ENCODE measurements at places on chromosomes 16 and 17.
A peak's percentile ranks its signal among the peaks of the same experiment; 100 is the strongest.

- no peak for DNase-seq
Observed at GRCh38 chr17:8572764-8573163, 57.8 kb downstream of the MYH10 start.

DNA sequence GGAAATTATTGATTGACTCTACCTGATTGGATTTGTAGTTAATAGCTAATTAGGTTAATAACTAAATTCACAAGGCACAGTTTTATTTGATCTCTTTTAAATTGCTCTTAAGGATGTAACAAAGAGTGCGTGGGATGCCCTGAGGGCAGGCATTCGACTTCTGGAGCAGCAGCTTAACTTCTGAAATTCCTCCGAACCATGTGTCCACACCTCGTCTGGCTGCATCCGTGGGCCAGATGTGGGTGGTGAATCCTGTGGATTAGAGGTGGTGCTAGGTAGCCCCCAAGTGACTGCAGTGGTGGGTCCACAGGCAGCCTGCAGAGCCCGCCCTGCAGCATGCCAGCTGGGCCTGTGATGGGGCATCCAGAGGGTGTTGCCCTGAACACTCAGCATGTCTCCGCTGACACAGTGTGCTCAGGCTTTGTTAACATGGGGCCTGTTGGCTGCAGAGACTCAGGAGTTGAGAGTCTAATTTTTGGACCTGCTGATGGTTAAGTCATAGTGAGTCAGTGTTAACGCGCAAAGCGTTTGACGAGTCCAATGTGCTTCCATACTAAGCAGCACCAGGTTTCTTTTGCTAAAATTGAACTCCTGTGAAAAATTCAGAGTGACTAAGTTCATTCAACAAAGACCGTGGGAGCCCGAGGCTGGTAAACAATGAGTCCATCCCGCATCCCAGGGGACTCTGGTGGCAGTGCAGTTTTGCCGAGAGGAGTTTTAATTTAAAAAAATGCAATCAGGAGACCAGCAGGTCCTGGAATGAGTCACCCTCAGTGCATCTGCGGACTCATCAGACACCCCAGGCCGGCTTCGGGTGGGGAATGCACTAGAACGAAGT, 3.8 kb upstream of the NPB start:
- DNase-seq: peak; percentile 56

- DNase-seq: no peak
Observed at GRCh38 chr16:23668873-23669272, 9.8 kb upstream of the PLK1 start.

GRCh38 chr16:27228621-27229501, 25.5 kb downstream of the KDM8 start:
- no peak for DNase-seq

DNA sequence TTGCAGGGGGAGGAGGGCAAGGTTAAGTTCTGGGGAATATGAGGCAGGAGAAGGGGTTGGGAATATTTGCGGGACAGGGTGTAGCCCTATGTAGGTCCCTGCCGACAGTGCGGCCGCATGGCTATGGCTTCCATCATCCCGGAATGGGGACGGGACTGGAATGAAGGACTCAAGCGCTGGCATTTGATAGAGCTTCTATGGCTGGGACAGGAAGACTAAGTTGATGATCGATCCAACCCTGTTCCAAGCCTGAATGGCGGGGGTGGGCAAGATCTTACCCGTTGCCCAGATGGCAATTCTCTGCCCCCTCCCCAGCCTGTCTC, 47.1 kb downstream of the SRCIN1 start:
- DNase-seq: no peak

DNA sequence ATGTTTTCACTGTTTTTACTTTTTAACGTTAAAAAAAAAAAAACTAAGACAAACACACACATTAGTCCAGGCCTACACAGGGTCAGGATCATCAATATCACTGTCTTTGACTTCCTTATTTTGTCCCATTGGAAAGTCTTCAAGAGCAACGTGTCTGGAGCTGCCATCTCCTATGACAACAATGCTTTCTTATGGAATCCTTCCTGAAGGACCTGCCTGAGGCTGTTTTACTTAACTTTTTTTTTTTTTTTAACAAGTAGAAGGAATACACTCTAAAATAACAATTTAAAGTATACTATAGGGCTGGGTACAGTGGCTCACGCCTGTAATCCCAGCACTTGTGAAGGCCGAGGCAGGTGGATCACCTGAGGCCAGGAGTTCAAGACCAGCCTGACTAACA, 71.8 kb upstream of the BCAR1 start:
- DNase-seq: no peak

DNA sequence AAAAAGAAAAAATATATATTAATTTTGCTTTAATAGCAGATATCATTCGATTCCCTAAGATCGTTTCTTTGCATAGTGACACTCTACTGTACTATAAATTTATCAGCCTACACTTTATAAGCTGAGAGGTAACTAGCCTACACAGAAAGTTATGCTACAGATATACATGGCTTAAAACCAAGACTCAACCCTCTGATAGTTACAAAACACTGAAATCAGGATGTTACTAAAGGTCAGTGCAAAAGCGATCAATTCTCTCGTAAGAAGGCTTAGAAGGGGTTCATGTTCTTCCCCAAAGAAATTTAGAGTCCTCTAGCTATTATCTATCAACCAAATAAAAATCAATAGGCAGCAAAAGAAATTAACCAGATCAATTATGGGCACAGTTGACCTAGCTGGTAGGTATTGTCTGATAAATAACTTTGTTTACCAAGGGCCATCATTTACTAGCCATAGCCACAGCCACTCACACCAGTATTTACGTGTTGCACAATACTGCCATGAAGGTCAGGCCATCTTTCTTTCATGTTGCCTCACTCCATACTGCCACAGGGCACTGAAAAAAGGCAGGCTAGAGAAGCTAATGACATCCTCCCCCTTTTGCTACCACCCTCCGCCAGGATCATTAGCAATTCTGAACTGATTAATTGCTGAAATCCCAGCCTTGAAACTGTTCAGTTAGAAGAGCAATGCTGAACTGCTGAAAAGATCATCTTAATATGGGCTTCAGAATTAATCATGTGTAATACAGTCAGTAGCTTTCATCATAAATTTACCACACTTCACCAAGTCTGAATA, 43.7 kb downstream of the RND2 start:
- no peak for DNase-seq

DNA sequence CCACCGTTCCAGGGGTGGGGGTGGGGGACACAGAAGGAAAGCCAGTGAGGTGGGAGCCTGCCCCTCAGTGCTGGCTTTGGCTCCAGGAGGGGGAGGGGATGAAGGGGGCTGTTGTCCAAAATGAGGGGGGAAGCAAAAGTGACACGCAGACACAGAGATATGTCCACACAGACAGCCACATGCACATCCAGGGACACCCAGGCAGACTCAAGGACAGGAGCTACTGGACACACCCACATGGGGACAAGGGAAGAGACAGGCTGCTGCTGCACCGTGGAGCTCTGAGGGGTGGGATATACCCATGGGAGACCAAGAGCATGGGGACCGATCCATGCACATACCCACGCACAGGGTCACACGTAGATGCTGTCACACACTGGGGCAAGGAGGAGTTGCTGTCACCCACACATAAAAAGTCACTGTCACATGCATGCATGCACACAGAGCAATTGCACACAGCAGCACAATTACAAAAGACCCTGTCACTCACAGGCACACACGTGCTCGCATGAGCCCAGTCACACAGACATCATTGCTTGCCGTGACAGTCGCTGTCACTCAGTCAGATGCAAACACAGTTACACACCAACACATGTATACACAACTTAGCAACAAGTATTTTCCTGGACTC, 1.3 kb downstream of the THRA start:
- DNase-seq: no peak

- no peak for DNase-seq
Observed at GRCh38 chr17:20260268-20260667, 207.1 kb downstream of the LGALS9B start.

GRCh38 chr17:4938069-4938491, 1.8 kb downstream of the SLC25A11 start:
- no peak for DNase-seq

- no peak for DNase-seq
Observed at GRCh38 chr17:77827039-77827438, 131.5 kb upstream of the TNRC6C start.

- no peak for DNase-seq
Observed at GRCh38 chr17:79702034-79702433, 28.7 kb upstream of the ENPP7 start.

DNA sequence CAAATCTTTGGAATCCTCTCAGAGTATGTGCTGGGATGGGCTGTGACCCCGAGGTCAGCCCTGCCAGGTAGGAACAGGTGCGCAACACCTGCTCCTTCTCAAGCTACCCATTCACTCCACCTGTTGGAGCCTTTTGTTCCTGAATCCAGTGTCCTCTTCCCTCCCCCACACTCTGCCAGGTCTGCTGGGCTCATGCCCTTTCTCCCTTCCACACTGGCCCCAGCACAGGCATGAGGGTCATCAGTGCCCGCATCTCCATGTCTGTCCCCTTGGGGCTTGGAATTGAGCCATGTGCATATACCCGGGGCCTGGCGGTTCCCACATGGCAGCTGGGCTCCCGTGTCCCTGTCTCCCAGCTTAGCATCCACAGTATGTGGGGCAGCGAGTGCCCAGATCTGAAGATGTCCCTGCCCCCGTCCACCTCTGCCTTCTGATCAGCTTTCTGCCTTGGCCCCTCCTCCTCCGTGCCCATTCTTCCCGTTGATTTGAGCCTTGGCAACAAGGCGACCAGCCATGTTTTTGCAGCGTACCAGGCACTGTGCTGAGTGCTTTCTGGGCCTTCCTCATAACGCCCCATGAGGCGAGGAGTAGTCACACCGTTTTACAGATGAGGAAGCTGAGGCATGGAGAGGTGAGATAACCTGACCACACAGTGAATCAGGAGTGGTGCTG, 102.2 kb downstream of the RAP1GAP2 start:
- no peak for DNase-seq

- peak; percentile 66 for DNase-seq
Observed at GRCh38 chr16:56691885-56692284, 9.6 kb downstream of the MT1X start.

DNA sequence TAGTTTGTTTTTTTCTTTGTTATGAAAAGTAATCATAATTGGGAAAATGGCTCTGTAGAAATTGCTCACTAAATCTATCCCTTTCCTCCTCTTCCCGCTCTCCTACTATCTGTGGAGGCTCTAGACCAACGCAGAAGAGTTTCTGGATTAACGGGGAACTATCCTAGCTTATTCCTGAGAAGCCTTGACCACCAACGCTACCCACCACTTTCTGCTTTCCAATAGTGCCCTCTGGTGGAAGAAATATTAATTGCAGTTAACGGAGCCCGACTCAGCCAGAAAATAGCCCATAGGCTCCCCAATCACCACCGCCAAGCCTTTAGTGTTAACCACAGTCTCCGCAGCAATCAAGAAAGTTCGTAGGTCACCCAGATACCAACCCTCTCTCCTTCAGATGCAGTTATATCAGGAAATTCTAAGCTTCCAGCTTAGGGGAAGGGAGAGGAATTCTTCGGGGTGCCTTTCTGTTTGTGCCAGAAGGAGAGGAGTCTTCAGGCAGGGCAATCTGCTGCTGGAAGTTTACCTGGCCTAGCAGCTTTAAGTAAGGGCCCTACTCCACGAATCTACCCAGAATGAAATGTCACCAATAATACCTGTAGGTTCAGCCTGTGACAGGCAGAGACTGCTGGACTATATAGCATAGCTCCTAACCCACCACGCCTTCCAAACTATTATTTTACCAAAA, 23.0 kb upstream of the NSRP1 start:
- DNase-seq: peak; percentile 54

- no peak for DNase-seq
Observed at GRCh38 chr17:13593757-13594156, 8.0 kb downstream of the HS3ST3A1 start.

DNA sequence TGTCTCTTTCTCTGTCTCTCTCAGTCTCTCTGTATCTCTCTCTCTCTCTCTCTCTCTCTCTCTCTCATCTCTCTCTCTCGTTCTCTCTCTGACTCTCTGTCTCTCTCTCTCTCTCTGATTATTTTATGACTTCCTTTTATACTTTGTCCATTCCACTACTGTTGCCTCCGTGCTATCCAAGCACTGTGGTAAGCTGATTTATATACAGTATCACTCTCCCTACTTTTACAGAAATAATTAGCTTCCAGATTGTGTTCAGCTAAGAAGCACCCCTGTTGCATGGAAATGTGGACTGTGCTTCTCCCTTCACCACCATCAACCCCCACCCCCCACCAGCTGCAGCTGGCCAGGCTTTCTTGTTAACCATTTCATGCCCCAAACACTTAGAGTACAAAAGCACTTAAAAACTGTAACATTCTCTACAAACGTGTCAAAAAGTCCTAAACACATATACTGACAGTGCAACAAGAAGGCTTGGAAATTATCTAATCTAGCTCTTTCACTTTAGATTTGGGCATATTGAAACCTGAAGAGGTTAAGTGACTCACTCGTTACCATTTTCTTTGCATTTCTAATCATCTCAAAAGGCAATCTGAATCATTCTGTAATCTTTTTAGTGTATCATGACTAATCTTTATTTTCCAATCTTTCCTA, 11.6 kb upstream of the TMEM100 start:
- no peak for DNase-seq

DNA sequence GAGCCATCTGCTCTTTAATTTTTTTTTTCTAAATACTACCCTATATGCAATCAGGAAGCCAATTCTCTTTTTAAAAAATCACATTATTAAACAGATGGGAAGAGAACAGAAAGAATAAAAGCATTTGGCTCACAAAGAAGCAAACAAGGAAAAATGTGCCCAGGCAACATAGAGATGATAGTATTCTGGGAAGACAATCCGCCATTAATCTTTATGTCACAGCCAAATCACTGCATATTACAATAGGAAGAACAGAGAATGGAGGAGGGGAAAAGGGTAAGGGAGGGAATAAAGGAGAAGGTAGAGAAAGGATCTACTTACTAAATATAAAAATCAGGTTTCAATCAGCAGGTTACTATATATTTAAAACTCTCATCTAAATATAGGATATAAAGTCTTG, 34.3 kb downstream of the STAT5B start:
- DNase-seq: no peak

DNA sequence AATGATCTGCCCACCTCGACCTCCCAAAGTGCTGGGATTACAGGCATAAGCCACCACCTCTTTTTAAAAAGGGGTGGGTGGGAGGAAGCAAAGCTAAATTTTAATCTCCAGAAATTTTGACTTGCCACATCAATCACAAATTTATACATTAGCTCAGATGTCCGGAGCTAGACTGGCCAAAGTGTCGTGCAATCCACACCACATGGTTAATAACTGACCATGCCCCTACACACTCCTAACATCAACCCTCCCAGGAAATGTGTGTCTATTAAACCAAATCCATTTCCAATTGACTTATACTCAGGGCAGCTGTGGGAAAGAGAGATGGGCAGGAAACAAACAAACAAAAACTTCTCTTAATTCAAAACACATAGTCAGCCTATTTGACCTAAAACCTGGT, 29.9 kb downstream of the SMURF2 start:
- no peak for DNase-seq

DNA sequence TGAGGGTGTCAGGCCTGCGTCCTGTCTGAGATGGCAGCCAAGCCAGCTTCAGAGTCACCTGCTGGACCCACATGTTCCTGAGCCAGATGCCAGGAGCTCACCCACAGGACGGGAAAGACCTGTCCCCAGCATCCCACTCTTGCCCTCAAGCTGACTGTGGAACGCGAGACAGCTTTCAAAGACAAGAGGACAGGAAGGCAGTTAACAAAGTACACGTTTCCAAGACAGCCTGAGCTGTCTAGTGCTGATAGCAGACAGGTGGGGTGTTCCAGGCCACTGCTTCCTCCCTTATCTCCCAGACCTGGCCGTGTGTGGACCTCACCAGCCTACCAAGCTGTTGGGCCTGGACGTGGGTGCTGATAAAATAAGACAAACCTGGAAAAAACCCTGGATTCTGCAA, 13.2 kb downstream of the CMTM3 start:
- no peak for DNase-seq

All from HCT116 (cell line).